Breast epithelium (tissue), 4 donors: ENCODE measurements at places on chromosomes 4 and X. TPM values are rescaled to one million over a fixed set of nuclear protein-coding genes. Genes with fewer than 3 reads are reported as not detected.

DNA sequence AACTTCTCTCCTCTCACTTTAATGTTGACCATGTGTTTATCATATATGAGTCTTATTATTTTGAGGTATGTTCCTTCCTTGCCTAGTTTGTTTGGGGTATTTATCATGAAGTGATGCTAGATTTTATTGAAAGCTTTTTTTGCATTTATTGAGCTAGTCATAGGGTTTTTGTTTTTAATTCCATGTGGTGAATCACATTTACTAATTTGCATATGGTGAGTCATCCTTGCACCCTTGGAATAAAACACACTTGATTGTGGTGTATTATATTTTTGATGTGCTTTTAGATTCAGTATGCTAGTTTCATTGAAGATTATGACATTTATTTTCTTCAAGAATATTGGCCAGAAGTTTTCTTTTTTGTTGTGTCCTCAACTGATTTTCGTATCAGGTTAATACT, 464.6 kb downstream of the PCDH18 start:
- no peak for DNase-seq

Gene GAGE12J
- total RNA-seq, result not detected

DNA sequence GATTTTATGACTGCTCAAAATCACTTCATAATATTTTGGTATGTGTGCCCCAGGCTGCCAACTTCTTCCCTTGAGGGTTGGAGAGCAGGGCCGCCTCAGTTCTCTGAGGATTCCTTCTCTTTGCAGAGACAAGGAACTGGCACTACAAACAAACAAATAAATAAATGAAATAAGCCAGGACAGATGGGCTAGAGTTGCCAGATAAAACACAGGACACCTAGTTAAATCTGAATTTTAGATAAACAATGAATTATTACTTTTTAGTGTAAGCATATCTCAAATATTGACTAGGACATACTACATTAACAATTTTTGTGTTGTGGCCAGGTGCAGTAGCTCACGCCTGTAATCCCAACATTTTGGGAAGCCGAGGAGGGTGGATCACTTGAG, 122.5 kb downstream of the FHDC1 start:
- no peak for DNase-seq

DNA sequence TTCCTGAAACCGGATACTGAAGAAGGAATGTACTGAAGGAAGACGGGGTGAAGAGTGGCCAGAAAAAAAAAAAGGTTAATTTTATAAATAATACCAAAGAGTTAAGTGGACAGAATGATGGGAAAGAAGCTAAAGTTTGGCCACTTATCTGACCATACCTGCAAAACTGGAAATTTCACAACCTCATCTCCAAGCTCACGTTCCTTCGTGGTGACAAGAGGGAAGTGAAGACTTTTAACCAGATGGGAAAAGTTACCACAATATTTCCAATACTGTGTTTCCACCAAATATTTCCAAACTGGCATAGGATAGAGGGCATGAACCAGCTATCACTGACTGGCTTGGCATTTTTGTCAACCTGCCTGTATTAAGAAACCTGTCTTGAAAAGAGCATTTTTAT, 56.4 kb downstream of the MAML3 start:
- no peak for DNase-seq

DNA sequence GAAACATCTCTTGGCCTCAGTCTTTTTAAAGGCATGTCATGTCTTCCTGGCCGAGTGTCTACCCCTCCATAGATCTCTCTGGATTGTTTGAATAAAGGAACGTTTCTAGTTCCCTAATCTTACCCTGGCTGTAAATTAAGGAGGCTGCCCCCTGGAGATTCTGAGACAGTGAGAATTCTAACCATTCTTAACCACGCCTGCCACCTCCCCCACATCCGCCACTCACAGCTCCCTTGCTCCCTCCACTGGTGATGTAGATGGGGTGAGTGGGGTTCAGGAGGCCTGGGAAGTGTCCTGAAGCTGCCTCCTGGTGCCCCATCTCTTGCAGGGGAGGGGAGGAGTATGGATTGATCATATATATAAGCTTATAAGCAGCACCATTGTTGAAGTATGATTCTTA, 48.0 kb upstream of the TRIM2 start:
- DNase-seq, result no peak

DNA sequence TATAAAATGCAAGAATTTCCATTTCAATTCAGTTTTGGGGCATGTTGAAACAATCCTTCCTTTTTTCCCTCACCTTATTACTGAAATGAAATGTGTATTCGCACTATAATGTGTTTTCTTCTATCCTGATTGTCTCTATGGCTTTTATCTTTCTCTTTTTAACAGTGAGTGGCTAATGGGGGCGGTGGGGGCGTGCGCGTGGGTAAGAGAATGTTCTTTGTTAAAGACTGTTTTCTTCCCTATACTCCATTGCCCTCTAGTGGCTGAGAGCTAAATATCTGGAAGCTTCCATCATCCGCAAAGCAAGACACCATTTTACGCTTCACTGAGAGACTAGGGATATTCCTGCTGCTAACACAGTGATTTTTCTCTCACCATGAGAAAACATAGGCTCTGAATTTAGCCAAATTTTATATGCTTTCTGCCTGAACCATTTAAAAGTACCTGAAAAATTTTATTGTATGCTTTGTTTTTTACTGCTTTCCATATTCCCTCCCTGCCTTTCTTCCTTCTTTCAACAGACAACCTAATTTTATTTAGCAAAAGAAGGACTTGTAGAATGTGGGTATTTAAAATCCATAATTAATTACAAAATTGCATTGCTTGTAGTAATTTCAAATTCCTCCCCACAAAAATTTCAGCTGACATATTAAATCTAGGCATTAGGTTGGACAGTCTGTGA, 194.0 kb downstream of the GASK1B start:
- no peak for DNase-seq

- no peak for DNase-seq
Measured at GRCh38 chrX:9498236-9498635, 33.4 kb downstream of the TBL1X start.

Gene ZNF630
- 2.2 TPM for total RNA-seq

Gene INTU
- 7.0 TPM for total RNA-seq

DNA sequence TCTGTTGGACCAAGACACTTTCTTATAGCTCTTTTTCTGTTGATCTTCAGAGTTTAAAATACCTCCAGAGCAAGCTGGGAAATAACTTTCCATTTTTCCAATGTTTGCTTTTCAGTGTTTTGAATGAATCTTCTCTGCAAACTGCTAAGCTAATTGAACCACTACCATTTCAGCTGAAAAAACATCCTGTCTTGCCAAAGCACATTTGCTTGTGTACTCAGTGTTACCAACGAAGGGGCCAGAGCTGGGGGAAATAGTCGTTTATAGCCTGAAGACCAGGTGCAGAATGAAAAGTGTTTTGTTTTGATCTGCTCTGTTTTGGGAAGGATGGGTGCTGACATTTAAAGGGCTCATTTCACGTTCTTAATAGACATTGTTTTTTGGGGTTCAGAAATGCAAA, 88.4 kb upstream of the CLNK start:
- DNase-seq, result no peak

Gene MAGEA1
- total RNA-seq, result not detected

Gene KCNIP4
- total RNA-seq, result 0.44 TPM

Gene BEX5
- 3.3 TPM for total RNA-seq
